ENCODE measurements at places on chromosomes 7 and 10.

DNA sequence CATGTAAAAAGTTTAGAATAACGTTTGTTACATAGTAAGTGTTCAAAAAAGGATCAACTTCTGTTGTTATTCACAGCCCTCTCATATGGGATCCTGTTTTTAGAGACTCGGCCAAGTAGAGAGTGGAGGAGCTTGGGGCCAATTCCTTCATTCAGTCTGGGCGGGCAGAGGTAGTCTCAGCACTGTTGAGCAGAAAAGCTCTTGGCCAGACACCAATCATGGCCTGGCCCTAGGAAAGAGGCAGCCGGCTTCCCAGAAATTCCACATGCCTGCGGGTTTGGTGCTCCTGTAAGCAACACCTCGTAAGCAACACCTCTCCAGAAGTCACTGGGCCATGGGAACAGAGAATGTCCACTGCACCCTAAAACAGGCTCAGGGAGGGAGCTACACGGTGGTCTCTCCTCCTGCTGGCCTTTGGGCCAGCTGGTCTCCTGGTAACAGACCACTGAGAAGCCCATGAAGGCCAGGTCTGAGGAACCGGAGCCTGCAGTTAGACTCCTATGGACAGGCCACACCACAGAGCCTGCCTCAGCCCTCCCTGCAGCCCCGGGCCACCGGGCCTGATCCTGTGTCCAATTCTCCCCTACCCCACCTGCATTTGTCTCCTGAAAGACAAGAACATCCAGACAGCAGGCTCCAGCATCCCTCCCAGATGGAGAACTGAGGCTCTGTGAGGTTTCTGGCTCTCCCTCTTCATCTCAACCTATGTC lies 149.1 kb downstream of the GRID1 start:
- no peak for DNase-seq

GRCh38 chr10:44339218-44339617 lies 45.7 kb downstream of the CXCL12 start:
- DNase-seq, result no peak

DNA sequence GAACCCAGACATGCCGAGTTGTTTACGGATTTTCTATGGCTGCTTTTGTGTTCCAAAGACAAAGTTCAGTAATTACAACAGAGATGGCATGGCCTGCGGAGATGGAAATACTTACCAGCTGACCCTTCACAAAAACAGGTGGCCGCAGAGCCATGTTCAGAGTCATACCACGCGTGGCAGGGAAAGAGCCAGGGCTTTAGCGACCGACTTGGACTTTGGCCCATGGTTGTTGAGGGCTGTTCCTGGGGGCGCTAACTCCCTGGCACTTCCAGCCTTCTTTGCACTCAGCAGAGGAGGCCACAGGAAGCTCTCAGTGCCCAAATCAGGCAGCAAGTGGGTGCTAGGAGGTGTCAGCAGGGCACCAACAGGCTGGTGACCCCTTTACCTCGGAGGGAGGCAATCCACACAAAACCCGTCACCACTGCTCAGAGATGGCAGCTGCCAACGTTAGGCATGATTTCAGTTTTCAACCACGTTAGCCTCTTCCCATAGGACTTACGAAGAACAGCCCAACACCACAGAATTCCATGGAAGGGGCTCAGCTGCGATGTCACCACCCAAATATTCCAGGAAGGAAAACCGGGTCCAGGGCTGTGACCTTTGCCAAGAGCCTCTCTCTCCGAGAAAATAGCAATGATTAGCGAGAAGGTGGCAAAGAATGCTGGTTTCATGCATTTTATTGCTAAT lies 21.4 kb upstream of the CNPY1 start:
- DNase-seq, result no peak

DNA sequence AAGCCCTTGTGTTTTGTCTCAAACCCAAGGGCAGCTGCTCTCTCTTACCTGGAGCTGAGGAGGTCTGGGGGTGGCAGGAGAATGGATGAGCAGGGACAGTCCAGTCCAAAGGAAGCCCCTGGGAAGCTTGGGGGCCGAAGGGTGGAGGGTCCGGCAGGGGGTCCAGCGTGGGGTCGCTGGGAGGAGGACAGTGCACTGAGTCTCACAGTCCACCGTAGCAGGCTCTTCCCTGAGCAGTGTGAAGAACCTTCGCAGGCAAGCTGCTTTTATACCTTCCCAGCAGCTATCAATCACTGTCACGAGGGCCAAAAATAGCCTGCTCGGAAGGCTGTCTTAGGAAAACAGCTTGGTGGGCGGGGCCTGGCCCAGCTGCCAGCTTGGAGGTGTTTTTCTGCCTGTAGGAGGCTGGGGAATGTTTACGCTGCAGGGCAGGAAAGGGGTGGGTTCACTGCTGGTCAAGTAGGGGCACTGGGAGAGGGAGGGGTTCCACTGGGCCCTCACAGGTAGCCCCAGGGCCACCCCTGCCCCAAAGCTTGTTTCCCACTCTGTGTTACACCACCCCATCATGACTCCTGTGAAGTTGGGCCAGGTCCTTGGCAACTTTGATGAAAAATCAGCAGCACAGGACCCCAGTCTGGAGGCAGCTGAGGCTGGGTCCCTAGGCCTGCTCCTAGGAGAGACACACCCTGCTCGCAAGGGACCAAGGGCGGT lies at the start of gene DEPP1:
TSS of gene DEPP1 (minus strand) at position 240 of the 711 bp plus-strand sequence. CDS start 779 bp downstream, outside the sequence.
- peak; percentile 89 for DNase-seq

- DNase-seq, result no peak
Observed at GRCh38 chr10:44316187-44316921, 68.5 kb downstream of the CXCL12 start.

DNA sequence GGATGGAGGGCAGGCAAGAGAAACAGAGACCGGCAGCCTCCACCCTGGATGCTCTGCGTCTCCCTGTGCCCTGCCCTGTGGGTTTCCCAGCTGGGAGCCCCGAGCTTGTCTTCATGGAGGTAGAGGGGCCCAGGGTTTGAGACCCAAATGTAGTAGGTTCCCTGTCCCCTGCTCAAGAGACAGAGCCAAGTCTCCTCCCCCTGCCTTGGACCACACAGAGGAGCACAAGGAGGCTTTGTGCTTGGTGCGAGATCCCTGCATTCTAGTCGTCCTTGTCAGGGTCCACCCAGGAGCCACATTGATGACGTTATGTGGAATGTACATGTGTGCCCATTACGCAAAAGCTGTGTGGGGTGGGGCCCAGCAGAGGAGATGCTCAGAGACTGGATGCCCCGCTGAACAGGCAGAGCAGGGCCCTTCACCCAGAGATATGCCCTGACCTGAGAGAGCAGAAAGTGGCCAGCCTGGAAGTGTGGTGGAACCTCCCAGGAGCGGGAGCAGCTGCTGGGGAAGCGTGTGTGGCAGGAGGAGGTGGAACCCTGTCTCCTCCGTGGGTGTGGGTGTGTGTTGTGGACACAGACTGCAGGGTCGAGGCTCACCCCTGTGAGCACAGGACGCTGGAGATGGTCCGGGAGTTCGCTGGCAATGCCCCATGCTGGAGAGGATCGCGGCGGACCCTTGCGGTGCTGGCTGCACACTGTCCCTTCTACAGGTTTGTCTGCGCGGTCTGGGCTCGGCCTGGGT lies 39.3 kb downstream of the VWA2 start:
- DNase-seq, result no peak

- no peak for DNase-seq
Observed at GRCh38 chr7:38321515-38321944, 48.1 kb upstream of the TARP start.

DNA sequence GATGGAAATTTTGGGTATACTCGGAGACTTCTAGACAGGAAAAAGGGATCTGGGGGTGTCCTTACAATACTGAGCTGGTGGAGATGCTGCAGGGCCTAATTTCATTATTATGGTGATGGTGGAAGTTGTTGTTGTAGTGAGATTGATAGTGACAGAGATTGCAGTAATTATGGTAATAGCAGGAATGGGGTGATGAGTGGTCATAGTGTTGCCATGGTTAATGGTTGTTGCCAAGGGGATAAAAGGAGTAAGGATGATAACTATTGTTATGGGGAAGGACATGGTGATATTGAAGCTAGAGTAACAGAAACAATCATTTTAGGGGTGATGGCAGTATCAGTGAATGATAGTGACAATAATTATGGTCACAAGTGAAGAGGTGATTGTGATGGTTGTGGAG lies 27.1 kb upstream of the LBX1 start:
- peak; percentile 5 for DNase-seq

All from NCI-H1436 (cell line).